ENCODE measurements at places on chromosomes 16 and 17.

- DNase-seq = no peak
Measured at GRCh38 chr16:69055008-69055407, 50.4 kb upstream of the HAS3 start.

DNA sequence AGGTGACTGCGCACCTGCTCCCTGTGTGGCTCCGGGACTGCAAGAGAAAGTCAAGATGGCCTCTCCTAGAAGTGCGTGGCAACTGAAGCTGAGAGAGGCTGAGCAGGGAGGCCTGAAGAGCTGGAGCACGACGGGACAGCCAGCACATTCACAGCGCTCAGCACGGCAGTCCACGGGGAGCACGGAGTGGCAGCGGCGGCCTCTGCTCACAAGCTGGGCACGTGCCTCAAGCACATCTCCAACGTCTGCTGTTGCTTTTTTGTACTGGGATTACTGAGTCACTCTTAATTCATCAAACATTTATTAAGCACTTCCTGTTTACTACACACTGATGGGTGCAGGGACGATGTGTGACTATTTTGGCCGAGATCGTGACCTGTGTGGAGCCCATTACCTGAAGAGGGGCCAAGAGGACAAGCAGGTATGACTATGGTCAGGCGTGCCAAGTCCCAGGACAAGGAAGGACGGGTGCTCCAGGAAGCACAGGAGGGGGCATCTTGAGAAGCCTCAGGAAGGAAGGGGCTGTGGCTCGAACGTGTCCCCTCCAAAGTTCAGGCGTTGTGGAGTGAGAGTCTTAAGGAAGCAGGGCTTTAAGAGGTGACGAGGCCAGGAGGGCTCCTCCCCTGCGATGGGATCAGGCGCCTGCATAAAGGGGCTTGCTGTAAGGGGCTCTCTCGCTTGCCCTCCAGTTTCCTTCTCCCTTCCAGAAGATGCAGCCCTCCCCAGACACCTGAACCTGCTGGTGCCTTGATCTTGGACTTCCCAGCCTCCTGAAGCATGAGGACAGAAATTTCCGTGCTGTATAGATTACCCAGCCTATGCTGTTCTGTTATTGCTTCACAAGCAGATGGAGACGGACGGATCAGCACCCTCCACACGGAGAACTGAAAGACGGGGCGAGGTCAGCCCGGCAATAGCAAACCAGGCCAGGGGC, 105.8 kb downstream of the ADCY9 start:
- no peak for DNase-seq

GRCh38 chr17:50207315-50207714, 5.9 kb upstream of the COL1A1 start:
- DNase-seq = no peak

GRCh38 chr17:16434662-16435061, 19.3 kb downstream of the TRPV2 start:
- no peak for DNase-seq

GRCh38 chr17:78460176-78460675, 81.8 kb downstream of the PGS1 start:
- DNase-seq = no peak

DNA sequence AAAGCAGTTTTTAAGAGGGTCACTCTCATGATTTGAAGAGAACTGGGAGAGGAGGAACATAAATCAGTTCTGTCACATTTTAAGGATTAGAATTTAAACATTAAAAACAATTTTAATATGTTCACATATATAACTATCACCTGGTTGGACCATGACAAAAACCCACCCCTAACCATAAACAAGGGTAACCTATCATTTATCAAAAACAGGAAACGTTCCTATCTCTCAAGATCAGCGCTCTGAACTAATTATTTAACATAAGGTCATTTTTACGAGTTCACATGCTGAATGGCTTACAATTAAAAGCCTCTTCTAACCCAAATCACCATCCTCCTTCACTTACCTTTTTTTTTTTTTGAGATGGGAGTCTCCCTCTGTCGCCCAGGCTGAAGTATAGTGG, 45.0 kb downstream of the KANSL1 start:
- DNase-seq = no peak

- DNase-seq = no peak
Measured at GRCh38 chr17:21756856-21757619, 64.7 kb downstream of the KCNJ18 start.

DNA sequence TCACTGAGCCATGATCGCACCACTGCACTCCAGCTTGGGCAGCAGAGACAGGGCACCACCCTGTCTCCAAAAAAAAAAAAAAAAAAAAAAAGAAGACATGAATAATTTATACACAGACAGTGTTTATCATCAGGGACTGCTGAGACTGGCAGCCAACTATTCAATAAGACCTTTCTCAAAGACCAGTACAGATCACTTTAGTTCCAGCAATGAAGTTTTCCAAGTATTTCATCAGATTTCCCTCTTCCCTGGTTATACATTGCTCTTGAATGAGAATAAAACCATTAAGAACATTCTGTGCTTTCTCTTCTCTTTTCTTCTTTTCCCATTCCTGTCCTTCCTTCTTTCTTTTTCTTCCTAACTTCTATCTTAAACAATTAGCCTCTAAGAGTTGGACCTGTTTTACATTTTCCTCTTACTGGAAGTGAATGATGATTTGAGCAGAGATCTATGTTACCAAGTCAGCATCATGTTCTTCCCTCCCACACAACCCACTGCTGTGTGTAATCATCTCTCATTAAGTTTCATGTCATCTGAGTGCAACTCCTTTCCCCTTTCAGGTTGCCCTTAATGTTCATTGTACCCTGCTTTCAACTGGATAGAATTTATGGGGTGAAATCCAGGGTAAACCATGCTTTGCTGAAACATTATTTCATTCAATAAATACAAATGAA, 35.9 kb upstream of the SMIM36 start:
- DNase-seq = no peak

- DNase-seq = no peak
Measured at GRCh38 chr17:60297760-60298401, 94.1 kb downstream of the USP32 start.

DNA sequence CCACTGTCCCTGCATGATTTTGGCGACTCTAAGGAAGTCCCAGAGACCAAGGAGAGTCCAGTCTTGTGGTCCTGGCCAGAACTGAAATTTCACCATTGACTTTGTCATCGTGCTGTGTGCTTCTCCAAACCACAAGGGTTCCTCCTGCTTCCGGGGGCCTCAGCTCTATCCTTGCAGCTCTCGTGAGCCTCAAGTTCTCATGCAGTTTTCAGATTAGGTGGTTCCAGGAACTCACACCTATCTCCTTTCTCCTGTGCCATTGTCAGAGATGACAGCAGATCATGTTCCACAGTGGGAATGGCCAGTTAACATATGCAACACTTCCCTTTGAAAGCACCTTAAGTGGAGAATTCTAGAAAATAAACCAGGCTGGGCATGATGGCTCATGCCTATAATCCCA, 97.9 kb upstream of the CRHR1 start:
- DNase-seq = no peak

DNA sequence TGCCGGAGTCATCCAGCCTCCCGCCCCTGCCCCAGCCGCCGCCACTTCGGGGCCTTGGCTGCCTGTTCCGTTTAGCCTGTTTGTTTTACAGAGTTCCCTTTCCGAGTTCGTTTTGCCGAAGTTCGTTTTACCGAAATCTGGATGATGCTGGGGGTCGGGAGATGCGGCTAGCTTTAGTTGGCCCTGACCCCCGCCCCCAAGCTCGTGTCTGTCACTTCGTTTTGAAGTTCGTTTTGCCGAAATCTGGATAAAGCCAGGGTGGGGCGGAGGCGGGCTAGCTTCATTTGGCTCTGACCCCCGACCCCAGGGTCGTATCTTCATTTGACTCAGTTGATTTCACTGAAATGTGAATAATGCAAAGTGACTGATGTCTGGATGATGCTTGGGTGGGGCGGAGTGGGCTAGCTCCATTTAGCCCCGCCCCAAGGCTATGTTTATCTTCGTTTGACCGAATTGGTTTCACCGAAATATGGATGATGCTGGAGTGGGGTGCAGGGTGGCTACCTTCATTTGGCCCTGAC, 591 bp downstream of the PSMD7 start:
- DNase-seq = no peak

DNA sequence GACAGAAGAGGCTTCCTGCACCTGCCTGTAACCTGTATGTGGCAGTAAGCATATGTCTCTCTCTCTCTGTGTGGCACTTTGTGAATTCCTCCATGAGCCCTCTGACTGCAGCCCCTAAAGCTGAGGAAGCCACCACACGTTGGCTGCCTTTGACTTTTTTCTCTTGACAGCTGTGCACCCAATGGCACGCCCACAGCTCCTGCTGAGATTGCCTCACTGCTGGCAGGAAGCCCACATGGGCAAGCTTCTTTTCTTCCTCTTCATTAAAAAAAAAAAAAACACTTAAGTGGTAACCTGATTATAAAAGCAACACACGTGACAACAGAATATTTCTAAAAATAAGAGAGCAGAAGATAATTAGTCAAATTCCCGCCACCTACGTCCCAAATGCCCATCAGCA, 34.0 kb upstream of the PIRT start:
- DNase-seq = no peak

DNA sequence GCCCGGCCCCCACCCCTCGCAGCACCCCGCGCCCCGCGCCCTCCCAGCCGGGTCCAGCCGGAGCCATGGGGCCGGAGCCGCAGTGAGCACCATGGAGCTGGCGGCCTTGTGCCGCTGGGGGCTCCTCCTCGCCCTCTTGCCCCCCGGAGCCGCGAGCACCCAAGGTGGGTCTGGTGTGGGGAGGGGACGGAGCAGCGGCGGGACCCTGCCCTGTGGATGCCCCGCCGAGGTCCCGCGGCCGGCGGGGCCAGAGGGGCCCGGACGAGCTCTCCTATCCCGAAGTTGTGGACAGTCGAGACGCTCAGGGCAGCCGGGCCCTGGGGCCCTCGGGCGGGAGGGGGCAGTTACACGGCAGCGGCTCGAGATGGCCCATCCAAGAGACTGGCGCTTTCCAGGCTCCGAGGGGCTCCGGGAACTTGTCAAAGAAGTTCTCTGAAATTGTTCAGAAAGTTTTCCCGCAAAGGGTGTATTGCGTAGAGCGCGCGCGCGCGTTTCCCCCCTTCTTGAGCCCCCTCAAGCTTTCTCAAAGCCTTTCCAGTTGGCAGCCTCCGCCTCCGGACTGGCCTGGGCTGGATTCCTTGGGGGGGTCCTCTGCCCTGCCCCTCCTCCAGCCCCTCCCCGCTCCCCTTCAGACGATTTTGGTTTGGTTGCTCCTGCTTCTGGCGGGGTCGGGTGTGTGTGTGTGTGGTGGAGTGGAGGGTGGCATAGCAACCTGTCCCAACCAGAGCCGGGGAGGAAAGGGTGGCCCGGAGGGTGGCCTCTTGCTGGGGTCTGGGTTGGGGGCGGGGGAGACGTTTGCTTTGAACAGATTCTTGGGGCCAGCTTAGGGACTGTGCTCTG, 504 bp downstream of the ERBB2 start:
- DNase-seq = no peak

- DNase-seq = no peak
Measured at GRCh38 chr16:15961571-15962090, 12.2 kb downstream of the ABCC1 start.

DNA sequence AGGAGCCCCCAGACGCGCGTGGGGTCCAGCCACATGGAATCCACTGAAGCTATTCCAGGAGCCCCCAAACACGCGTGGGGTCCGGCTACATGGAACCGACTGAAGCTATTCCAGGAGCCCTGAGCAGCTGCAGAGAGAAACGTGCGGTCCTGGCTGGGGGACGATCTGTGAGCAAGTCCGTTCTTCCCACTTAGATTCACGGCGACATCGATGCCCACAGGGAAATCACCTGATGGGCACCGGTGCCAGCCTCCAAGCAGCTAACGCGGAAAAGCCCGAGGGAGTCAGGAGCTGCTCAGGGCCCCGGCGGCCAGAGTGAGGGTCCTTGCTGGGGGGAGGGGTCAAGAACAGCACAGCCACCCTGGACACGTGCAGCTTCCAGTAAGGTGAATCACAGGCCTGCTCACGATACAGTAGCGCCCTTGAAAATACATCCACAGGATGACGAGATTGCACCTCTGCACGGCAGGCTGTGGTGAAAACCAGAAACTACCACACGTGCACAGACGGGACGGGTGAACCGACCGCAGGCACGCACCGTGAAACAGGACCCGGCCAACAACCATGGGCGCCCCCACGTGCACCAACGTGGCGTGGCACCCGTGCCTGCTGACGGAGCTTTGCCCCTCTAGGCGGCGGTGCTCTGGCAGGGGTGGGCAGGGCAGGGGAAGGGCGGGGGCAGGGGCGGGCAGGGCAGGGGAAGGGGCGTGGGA, 77.7 kb upstream of the GNG13 start:
- no peak for DNase-seq

GRCh38 chr16:51402298-51402697, 251.2 kb upstream of the SALL1 start:
- no peak for DNase-seq

GRCh38 chr17:75828076-75828400, 16.2 kb downstream of the UNC13D start:
- no peak for DNase-seq

DNA sequence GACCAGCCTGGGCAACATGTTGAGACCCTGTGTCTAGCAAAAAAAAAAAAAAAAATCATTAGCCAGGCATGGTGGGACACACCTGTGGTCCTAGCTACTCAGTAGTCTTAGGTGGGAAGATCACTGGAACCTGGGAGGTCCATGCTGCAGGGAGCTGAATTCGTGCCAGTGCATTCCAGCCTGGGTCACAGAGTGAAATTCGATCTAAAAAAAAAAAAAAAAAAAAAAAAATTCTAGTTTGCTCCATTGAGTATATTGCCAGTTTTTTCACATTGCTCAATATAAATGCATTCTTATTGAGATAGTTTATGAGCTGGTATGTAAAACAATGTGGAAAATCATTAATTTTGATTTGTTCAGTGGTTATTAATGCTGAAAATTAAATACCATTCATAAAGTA, 52.0 kb downstream of the ABHD15 start:
- DNase-seq = no peak

- peak; percentile 60 for DNase-seq
Measured at GRCh38 chr17:50117202-50118051, 12.5 kb downstream of the SAMD14 start.

DNA sequence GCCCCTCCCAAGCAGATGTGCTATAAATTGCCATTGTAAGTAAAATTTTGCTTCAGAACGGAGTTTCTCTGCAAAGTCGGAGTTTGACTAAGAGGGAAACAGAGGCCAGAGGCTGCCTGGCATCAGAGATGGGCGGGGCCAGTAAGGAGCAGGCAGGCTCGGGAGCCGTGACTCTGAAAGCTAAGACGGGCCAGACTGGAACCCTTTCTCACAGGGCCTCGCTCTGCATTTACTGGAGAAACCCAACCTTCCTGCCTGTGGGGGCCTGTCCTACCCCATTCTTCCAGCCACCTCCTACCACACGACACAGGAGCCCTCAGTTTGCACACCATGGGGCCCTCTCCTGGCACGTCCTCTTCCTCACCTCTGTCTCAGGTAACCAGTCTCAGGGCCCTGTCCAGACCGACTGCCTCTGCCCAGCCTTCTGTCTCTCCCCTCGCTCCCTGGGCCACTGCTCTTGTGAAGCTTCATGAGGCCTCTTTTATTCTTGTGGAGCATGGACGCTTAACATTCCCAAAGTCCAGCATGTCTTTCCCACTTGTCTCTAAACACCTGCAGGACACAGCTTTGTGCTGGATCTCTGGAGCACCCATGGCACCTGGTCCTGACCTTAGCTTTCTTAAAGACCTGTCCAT, 48.4 kb upstream of the ACSF3 start:
- DNase-seq = no peak

GRCh38 chr17:68089881-68090280, 54.3 kb downstream of the KPNA2 start:
- DNase-seq = no peak

Measured in activated CD4-positive, alpha-beta T cell treated with anti-CD3 and anti-CD28 coated beads for 1 hour (primary cell).